ENCODE measurements at places on chromosomes 7 and 10.

- DNase-seq, result no peak
These were observed 149.2 kb downstream of the DYNC1I1 start for GRCh38 chr7:95921543-95921942.

DNA sequence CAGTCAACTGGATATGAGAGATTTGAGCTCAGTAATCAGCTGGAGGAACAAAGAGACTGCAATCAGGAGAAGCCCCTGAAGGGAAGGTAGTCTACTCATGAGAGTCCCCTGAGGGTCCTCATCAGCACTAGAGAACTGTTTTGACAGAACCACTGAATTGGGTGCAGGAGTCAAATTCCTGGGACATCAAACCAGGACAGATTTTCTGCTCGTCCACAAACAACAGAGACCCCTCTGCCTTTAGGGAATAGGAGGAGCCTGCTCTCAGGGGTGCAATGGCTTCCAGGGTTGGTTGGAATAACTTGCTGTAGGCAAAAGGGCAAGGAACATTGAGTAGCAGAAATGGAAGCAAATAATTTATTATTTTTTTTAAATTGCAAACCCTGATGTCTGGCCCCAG lies 21.9 kb upstream of the NEUROD6 start:
- no peak for DNase-seq

DNA sequence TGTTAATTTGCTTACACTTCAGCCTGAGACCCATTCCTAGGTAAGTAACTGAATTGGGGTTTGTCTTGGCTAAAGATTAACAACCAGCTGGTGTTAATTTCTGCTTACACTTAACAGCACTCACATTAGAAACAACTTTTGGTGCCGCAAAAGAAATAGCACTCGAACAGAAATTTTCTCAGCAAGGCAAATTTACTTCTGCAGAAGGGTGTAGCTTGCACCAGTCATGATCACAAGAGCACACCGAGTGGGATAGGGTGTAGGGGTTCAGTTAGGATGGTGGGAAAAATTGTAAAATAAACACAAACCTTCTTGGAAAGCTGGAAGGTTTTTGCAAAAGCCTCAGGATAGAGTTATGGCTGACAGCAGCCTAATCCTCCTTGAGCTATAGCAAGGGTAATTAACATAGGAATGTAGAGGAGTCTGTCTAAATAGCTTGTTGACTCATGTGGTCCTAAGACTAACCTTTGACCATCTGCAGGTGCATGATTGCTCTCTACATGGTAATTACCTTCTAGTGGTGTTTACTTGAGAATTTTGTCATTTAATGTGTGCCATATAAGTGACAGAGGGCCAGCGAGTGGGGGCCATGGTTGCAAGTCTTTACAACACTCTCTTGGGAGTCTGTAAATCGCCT lies 67.8 kb upstream of the CDK13 start:
- no peak for DNase-seq

- DNase-seq, result peak; percentile 27
These were observed 19.7 kb upstream of the SIRT1 start for GRCh38 chr10:67864607-67865371.

DNA sequence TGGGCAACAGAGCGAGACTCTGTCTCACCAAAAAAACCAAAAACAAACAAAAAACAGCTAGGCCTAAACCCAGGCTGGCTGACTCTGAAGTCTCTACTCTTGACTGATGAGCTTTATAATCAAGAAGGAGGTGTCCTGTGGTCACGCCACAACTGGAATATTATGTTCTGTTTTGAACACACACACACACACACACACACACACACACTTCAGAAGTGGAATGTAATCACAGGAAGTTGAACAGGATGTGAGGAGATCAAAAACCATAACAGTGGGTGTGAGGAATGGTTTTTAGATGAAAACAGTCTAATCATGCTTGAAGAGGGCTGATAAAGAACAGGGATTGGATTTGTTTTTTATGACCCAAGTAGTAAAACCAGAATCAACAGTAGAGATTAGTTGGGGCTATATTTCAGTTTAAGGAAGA lies 51.1 kb upstream of the IL6 start:
- no peak for DNase-seq

- DNase-seq, result no peak
These were observed 23.9 kb downstream of the CACNB2 start for GRCh38 chr10:18164093-18164492.

- no peak for DNase-seq
These were observed 99.5 kb downstream of the MYL10 start for GRCh38 chr7:101529560-101529959.

- no peak for DNase-seq
These were observed 23.1 kb upstream of the SAR1A start for GRCh38 chr10:70193391-70193844.

- DNase-seq, result no peak
These were observed 32.2 kb upstream of the SEMA3A start for GRCh38 chr7:84226759-84227158.

DNA sequence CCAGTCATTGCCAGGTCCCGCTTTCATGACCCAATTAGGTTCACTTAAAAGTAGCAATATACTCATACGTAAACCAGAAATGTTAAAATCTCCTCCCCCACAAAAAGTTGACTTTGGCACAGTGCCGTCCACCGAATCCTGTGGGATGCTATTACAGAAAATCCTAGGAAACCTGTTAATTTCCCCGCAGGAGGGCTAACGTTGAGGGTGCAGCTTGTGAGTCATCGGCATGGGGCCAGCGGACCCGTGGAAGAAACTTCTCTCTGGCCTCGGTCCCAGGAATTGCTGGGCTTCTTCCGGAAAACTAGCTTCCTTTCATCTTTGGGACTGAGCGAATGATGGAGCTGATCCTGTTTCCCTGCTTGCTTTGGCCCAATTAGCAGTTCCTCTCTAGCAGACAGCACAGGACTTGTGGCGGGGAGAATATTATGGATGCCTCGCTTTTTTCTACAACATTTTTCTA lies 13.5 kb downstream of the CRYGN start:
- DNase-seq, result no peak

DNA sequence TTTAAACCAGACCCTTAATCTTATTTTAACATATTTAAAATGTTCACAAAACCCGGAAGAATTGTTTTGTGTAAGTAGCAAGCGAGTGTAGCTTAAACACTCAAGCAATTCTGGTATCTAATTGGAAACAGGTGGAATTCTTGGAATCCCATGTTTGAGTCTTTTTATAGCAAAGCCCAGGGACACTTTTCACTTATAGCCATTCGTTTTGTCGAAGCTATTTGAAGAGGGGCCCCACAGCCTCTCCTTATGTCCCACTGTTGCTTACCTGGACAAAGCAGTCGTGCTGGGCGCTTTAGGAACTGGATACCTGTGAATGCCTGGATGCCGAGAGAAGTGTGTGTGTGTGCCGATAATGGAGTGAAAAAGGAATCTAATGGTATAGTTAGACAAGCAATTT lies 3.3 kb downstream of the CUX1 start:
- DNase-seq, result no peak

DNA sequence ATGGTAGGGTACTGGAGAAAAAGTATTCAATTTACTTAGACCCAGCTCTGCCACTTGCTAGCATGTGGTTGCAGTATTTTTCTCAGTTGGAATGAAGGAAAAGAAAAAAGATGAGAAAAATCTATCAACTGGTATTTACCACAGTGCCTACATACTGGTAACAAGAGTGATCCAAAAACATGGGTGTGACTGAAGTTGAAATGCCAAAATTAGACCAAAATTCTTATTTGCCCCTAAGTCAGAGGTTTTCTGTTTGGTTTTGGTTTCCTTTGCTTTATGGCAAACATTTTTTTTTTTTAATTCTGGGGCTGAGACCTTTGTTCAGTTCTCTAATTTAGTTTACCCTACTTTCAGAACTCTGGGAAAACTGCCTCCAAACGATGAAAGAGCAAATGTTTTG lies 12.3 kb downstream of the HYCC1 start:
- no peak for DNase-seq

- no peak for DNase-seq
These were observed 79.1 kb downstream of the RAMP3 start for GRCh38 chr7:45236666-45237065.

GRCh38 chr10:24651923-24652322 lies 71.8 kb downstream of the ARHGAP21 start:
- no peak for DNase-seq

DNA sequence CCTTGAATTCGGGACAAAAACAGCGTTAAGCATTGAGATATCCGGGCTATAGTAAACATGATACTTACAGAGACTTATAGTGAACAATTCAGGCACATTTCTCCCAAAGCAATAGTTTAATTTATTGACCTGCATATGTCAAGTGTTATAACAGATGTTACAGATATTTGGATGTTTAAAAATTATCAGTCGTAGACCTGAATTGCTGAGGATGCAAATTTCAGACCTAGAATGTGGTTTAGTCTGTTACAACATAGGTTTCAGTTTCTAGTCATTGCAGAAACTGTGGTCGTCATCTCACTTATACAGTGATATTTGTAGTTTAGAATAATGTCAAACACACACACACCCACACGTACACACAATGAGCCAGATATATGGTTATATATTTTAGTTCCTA lies 85.2 kb downstream of the VTI1A start:
- DNase-seq, result peak; percentile 79

- DNase-seq, result no peak
These were observed 308.1 kb downstream of the TFEC start for GRCh38 chr7:115722302-115722977.

GRCh38 chr7:128948976-128949760 lies 11.4 kb downstream of the IRF5 start:
- peak; percentile 92 for DNase-seq

DNA sequence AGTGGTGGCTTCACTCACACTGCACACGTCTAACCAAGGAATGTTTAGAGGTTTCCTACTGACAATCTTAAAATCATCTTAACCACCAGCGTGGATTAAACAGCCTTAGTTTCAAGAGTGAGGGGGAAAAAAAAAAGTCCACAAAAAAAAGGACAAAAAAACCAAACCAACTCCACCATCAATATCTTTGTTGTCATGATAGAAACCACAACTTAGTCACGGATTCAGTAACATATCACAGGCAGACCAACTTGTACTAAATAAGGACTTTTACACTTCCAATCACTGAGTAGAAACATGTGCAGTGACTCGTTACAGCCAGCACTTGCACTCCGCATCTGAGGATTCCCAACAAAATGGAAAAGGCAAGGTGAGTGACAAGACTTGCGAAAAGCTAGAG lies 46.5 kb downstream of the FAM171A1 start:
- no peak for DNase-seq

- no peak for DNase-seq
These were observed 15.0 kb downstream of the ZNF862 start for GRCh38 chr7:149853157-149853556.

- no peak for DNase-seq
These were observed 867.3 kb downstream of the TYW1 start for GRCh38 chr7:67863911-67864310.

- no peak for DNase-seq
These were observed 27.4 kb upstream of the SYPL1 start for GRCh38 chr7:106139265-106140251.

GRCh38 chr7:108724251-108725100 lies 154.8 kb downstream of the DNAJB9 start:
- DNase-seq, result no peak

- DNase-seq, result no peak
These were observed 28.3 kb upstream of the OLAH start for GRCh38 chr10:15015451-15015850.

- no peak for DNase-seq
These were observed 67.7 kb upstream of the CHST15 start for GRCh38 chr10:124160943-124161582.

GRCh38 chr7:150746921-150747320 lies 9.7 kb downstream of the GIMAP5 start:
- DNase-seq, result no peak

- no peak for DNase-seq
These were observed 285.7 kb downstream of the ZEB1 start for GRCh38 chr10:31604646-31605170.

GRCh38 chr10:71076473-71077142 lies 135.8 kb upstream of the UNC5B start:
- DNase-seq, result no peak

DNA sequence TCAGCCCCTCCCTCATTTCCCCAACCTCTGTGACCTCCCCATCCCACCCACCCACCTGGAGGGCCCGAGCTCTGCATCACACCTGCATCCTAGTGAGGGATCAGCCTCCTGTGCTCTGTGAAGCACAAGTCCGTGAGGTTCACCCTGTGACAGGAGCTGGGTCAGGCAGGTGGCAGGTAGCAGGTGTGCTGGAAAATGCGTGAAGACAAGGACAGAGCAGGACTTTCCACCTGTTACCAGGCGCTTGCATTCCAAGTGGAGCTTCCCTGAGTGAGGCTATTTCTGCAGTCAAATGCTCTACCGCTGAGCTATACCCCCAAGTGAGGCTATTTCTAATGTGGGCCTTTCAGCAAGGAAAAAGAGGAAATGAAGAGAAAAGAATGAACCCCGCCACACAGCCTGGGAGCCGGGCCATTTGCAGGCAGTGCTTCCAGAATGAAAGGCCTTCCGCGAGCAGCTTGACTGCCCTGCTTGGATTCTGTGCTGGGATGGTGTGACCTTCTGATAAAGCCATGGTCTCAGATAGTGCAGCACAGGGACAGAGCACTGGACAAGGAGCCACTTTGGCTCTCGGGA lies 13.3 kb upstream of the CPXM2 start:
- DNase-seq, result no peak

- DNase-seq, result peak; percentile 71
These were observed 21.3 kb downstream of the MDH2 start for GRCh38 chr7:76069238-76069638.

- no peak for DNase-seq
These were observed 27.2 kb upstream of the NUB1 start for GRCh38 chr7:151314401-151314800.

GRCh38 chr7:34091321-34091917 lies 186.1 kb downstream of the BMPER start:
- peak; percentile 8 for DNase-seq

DNA sequence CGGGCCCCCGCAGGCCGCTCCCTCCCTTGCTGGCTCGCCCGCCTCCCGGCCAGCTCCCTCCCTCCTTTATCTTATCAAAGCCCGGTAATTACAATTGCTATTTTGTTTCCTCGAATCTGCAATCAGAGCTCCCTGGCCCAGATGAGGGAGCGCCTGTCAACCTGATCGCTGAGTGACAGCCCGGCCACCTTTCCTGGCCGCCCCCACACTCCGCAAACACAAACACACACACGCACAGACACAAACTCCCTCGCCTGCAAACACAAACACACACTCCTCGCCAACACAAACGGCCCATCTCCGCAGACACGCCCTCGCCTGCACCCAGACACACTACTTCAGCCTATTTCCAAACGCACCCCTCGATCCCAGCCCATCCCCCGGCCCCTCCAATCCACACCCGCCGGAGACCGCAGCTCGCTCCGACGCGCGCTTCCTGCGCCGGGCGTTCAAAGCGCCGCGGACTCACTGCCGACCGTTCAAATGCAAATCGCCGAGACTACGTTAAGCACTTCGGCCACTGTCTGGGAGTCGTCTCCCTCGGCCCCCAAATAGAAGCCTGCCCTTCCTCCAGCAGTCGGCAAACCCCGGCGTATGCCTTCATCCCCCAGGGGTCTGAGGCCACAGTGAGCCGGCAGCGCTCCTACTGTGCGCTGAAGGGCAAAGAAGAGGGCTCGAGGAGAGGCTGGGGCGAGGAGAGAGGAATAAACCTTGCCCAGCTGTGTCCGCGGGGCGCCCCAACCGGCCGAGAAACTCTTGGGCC lies 3.0 kb upstream of the FGF8 start:
- peak; percentile 7 for DNase-seq

GRCh38 chr10:112782200-112782907 lies 167.7 kb upstream of the TCF7L2 start:
- DNase-seq, result no peak

GRCh38 chr7:55432939-55433784 lies 68.0 kb downstream of the LANCL2 start:
- peak; percentile 5 for DNase-seq

Data from inflammatory macrophage treated with lipopolysaccharide for 1 hour (primary cell).